Stimulated activated CD8-positive, alpha-beta memory T cell treated with anti-CD3 and anti-CD28 coated beads, Interleukin-7, amount 100 ng/mL, for 4 hours (primary cell): ENCODE measurements at places on chromosomes 6 and 20.

GRCh38 chr6:52515219-52515960 is 61.5 kb downstream of the TRAM2 start:
- no peak for DNase-seq

- no peak for DNase-seq
These were observed 32.2 kb downstream of the SMOC2 start for GRCh38 chr6:168473197-168473596.

DNA sequence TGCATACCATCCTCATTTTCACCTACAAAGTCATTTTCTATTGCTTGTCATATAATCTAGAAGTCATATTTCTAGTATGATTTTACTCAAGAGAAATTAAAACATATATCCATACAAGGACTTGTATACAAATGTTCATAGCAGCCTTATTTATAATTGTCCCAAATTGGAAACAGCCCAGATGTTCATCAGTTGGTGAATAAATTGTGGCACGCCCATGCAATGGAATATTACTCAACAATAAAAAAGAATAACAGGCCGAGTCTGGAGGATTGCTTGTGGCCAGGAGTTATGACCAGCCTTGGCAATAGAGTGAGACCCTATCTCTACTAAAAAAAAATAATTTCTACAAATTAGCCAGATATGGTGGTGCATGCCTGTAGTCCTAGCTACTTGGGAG is 28.8 kb downstream of the C6orf163 start:
- DNase-seq, result no peak

DNA sequence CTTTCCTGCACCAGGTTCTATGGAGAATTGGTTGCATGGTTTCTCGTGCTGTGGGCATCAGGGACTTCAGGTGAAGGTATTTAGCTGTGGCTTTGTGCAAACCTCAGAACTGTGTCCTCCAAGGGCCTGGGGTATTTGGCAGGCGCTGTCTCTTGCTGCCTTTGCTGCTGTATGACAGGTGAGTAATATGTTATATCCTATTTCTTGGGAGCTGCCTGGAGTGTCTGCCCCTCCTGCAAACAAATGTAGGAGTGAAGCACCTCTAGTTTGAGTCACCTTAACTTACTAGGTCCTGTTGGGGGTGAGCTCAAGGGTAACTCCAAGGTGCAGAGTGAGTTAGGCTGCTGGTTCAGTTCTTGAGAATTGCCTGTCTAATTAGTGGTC is 177.7 kb upstream of the RNF24 start:
- DNase-seq, result no peak

DNA sequence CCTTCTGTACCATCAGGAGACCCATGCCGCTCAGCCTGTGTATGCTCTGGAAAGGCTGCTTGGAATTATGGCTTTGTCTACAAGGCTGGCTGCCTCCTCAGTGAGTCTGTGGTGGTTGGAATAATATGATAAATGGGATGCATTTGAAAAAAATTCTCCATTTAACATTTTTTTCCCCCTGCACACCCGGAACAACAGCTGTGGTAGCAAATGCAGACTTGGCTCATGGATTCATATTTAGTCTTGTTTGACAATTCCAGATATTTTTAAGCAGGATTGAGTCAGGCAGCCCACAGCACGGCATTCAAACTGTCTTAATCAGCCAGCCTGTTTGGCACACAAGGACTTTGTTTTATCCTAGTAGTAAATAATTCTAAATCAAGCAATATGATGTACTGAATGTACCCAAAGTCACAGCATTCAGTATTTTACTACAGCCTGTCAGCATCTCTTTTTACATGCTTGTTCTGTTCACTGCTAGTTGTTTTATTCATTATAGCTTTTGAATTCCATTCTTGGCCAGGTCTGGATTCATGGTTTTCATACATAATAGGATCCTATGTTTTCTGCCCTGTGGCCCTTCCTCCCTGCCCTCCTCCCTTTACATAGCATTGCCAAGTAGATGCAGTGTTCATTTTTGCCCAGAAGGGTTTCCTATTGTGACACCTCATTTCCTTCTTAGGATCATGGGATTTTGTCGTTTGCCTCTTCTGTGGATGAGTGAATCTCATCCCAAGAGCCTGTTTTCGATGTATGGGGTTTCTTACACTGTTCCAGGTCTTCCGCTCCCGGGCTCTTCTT is 68.1 kb downstream of the LRRC1 start:
- no peak for DNase-seq

DNA sequence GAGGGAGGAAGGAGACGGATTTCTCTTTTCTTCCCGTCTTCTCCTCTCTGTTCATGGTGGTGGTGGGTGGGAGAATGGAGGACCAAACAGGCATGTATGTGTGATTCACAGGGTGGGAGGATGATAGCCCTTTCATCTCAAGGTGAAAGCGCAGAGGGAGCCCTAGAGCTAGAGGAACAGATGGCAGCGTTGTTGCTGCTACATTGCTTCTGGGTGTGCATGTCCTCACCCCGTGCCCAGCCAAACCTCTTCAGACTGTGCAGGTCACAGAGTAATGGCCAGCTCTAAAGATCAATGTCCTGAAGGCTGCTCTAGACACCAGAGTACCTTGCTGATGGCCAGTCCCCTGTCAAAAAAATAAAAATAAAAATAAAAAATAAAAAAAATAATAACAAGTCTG is 301.8 kb downstream of the TBC1D7 start:
- DNase-seq, result no peak

DNA sequence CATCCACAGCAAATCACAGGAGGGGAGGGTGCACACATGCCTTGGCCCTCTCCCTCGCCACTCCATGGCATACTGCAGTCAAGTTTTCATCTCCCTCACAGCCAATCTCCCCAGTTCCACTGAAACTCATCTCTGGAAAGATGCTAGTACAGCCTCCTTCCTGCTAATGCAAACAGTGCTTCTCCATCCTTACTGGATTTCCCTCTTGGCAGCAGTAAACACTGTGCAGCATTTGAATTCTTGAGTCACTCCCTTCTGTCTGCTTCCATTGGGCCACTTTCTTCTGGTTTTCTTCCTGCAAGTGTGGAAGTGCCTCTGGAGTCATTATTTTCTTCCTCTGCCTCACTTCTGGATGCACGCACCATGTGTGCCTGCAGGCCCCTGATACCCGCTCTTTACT is 460.3 kb downstream of the QKI start:
- no peak for DNase-seq
